ENCODE measurements at places on chromosomes 3 and 15.

DNA sequence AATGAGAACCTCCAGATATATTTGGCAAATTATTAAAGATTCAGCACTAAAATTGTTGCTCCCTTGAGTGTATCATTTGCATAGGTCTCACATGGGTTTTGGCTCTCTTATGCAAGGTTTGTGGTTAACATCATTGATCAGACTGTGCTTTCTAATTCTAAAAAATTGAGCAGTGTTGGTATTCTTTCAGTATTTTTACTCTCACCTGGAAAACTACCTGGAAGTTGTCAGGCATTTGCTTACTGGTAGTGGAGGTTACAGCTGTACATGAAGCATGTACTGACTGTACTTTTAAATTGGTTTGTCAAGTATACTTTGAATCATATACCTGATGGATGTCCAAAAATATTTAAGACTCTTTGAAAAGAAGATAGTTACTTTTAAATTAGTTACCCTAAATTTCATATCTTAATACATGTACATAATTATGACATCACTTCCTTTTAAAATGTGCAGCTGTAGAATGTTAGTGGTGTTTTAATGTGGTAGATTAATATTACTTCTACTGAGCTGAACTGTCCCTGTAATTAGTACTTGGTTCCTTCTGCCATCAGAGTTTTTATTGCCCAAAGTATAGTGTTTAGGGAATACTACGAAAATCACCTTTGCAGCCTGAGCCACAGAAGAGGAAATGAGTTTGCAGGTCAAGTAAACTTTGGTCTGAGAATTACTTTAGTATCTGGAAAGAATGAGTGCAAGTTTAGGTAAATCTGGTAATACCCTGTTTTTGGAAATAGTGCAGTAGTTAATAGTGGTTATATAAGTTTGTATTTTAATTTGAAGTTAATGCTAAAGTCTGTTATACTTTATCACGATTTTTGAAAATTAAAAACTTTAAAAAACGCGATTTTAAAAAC lies 2.8 kb downstream of the CHD2 start:
- DNase-seq = no peak

GRCh38 chr15:91936182-91936775 lies 82.8 kb downstream of the SLCO3A1 start:
- DNase-seq = no peak

- no peak for DNase-seq
These were observed 26.5 kb downstream of the PLOD2 start for GRCh38 chr3:146134348-146135117.

- no peak for DNase-seq
These were observed 182.7 kb downstream of the CNTN6 start for GRCh38 chr3:1275495-1275894.

- DNase-seq = no peak
These were observed 803.7 kb downstream of the NAALADL2 start for GRCh38 chr3:175662815-175663214.

DNA sequence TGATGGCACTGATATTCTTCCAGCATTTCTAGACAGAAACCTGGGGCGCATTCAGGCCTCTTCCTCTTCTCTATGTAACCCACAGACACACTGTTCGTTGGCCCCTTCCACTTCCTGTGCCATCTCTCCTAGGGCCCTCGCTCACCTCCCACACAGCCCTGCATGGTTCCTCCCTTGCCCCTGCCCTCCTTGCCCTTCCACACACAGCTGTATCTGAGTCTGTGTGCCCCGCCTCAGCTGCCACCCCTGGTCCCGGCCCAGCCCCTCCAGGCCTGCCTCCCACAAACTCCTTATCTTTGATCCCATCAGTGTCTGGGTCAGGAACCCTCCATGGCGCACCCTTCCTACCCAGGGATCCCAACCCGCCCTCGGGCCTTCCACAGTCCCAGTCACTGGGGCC lies 37.9 kb downstream of the RAB6B start:
- no peak for DNase-seq

DNA sequence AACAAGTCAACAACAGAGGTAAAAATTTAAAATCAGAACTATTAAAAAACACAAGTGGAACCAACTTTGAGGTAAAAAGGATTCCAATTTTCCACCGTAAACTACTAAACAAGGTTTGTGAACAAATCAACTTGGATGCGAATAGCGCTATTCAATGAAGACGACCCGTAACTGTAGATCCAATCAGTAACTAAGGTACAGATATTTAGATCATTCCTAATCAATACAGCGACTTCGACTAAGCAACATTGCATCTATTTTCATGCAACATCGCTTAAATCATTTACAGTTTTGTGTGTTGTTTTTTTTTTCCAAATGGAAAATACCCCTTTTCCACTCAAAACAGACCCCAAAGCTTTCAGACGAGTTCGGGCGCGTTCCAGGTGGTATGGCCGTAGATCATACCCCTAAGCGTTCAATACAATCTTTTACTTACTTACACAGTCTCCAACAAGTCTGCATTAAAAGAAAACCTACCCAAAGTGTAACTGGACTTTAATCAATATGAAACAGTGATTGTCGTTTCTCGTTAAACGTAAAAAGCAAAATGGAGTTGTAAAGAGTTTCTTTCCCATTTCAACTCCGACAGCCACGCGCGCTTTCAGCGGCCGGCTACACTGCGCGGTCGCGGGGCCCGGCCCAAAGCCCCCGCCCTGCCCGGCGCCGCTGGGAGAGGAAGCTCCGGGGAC lies 786 bp downstream of the RHOA start:
- no peak for DNase-seq

Measured in GM04504 (cell line).